ENCODE measurements at places on chromosomes 1 and 21.

DNA sequence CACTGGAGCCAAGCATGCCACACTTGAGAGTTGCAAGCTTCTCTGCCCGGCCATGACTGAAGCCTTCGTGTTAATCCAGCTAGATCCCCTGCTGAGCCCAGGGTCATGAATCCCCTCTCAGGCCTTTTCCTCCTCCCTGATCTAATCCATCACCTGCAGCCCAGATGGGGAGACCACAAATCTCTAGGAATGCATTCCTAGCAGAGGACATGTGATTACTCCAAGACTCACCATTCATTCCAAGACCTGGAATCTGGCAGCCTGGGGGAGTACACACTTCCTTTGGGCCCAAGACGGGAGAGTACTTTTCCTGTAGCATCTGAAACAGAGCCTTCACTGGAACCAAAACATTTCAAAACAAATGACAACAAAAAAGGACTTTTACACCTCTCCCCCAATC lies 269.3 kb upstream of the NFIA start:
- no peak for DNase-seq

DNA sequence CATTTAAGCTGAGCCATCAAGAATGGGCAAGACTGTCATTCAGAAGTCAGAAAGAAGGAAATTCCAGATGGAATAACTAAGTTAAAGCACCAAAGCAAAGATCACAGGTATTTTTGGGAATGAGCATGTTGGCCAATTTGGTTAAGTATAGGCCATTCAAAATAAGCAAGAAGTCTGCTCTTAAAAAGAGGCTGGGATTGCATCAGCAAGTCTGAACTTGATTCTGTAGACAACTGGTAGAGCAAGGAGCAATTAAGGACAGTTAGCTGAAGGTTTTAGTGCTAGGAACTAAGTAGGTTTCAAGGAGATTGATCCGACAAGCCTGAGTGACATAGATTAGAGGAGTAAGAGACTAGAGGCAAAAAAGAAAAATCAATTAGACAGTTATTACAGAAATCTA lies 8.4 kb downstream of the ANKRD45 start:
- no peak for DNase-seq

GRCh38 chr21:46183910-46184624 lies at the start of gene SPATC1L:
Gene SPATC1L (minus strand): TSS chr21:46184459. CDS start chr21:46182816, 1,643 bp downstream.
- no peak for DNase-seq

- DNase-seq = no peak
These were observed 53.4 kb upstream of the EDN2 start for GRCh38 chr1:41537788-41538351.

DNA sequence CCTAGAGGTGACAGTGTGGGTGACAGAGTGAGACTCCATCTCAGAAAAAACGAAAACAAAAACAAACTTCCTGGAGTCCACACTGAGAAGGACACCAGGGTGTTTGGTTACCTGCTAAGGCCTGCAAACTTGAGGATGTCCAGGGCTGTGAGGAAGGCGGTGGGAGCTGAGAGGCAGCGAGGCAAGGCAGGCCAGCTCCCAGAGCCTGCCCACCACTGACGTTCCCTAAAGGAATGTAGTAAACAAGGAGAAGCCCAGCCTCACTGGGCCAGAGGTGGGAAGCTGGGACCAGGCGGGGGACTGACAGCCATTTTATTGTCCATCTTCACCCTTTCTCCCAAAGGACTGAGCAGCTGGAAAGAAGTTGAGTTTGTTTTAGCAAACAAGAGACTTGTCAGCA lies 24.1 kb downstream of the SHISA4 start:
- DNase-seq = no peak

DNA sequence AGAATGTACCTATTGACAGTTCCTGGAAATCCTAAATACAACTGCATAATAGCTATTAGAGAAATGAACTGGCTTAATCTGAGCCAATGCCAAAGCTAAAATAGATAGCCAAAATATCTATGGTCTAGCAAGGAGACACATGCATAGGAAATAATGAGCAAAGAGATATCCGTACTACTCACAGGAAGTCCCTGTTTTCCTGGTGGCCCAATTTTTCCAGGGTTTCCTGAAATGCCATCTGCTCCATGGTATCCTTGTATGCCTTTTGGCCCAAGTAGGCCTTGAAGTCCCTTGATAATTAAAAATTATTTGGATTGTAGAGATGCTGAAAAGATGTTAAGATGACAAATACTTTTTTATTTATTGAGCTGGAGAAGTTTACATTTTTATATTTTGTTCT lies 108.4 kb upstream of the ZNHIT6 start:
- DNase-seq = no peak

DNA sequence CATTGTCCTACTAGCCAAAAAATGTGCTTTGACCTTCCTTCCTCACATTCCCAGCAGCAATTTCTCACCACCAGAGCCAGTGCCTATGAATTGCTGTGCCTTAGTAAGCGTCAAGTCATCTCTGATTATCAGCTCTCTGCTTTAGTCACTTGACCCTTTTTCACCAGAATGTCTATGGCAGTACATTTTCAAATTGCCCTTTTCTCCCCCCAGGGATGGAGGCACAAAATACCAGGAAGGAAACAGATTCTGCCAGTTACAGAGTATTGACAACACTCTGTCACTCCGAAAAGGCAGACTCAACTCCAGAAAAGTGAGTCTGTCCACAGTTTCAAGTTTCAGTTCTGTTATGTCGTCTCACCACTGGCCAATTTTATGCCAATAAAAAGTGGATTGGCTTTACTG lies 167.4 kb downstream of the TNFSF18 start:
- no peak for DNase-seq

DNA sequence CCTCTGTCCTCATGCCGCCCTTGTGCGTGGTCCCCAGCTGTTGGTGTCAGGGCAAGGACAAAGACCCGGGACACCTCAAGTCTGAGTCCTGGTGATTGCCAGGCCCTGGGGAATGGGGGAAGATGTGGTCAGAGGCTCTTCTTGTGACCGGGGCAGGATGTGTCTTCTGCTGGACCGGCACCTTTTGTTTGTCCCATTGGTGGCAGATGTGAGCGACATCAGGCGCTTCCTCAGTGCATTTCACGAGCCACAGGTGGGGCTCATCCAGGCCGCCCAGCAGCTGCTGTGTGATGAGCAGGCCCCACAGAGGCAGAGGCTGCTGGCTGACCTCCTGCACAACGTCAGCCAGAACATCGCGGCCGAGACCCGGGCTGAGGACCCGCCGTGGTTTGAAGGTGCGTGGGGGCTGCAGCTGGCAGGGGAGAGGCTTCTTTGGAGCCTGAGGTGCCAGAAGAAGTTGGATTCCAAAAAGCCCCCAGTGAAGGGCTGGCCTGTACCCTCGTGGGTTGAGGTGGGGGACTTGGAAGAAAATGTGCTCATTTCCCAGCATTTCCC lies 8.4 kb downstream of the DFFB start:
- DNase-seq = no peak

DNA sequence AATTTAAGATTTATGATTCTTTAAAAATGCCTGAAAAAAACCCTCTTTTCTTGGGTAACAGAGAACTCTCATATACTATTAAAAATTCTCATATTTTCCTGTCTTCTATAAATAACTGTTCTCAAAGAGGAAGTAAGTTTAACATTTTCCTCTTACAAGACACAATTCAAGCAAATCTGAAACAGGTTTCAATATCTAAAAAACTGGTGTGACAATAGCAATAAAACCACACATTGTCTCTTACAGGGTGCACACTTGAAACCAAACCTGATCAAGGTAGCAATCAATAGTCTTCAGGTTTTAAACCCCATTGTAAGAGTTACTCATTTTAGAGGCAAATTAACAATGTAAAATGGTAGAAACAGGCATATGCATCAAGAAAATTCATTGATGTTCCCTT lies 28.0 kb downstream of the FUBP1 start:
- DNase-seq = no peak

GRCh38 chr21:46203203-46203600 lies 18.9 kb upstream of the SPATC1L start:
- no peak for DNase-seq

- DNase-seq = no peak
These were observed at the start of gene OR2L5 for GRCh38 chr1:248013229-248013710. Gene OR2L5 (plus strand): TSS chr1:248013660. CDS start chr1:248021948, 8,288 bp downstream.

- DNase-seq = no peak
These were observed 246.3 kb downstream of the SEC16B start for GRCh38 chr1:177723533-177723932.

GRCh38 chr1:108669679-108670078 lies 8.8 kb upstream of the HENMT1 start:
- DNase-seq = no peak

DNA sequence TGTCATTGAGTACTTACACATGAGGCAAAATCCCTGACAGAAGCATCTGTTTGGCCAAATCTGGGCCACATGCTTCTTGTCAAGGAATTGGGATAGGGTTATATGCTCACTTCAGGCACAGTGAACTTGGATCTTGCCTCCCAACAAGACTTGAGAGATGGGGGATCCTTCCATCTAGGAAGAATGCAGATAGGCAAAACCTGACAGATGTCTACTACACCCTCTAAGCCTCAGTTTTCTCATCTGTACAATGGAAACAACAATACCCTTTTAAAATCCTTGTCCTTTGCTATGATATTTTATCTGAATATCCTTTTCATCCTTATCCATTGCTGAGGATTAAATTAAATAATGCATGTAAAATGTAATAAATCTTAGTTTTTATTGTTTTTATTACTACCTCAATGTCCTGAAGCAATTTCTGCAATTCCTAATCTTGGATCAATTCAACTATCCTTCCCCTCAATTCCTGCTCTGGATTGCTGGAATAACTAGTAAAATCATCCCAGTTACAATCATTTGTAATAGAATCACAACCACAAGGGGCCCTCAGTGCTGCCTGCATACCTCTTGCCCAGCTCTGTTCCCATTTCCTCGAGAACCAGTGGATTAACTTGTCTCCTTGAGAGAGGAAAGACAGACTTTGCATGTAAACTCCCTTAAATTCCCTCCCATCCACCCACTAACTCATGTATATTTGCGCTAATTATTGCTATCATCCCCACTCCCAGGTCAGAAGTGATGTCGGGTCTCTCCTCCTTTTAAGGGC lies 8.1 kb upstream of the XPR1 start:
- DNase-seq = no peak

DNA sequence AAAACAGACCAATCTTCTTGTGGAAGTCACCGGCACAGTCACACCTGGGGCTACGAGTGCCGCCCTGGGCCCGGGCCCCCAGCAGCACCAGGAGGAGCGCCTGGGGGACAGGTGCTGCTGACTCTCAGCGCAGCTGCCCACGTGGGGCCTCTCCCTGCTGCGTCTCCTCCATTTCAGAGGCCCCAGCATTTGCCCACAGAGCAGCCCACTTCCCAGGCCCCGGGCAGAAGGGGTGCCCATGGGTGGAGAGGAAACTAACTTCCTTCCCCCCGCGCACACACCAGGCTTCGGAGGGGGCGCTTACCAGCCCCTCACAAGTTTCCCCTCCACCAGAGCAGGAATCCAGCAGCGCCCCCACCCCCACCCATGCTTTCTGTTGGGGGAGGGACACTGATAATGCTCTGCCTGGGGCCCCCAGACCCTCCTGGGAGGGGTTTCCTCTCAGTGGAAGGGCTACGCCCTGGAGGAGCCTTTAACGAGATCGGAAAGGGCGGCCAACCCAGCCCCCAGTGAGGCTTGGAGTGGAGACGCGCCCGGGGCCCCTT lies 440 bp downstream of the TNFRSF25 start:
- DNase-seq = no peak

DNA sequence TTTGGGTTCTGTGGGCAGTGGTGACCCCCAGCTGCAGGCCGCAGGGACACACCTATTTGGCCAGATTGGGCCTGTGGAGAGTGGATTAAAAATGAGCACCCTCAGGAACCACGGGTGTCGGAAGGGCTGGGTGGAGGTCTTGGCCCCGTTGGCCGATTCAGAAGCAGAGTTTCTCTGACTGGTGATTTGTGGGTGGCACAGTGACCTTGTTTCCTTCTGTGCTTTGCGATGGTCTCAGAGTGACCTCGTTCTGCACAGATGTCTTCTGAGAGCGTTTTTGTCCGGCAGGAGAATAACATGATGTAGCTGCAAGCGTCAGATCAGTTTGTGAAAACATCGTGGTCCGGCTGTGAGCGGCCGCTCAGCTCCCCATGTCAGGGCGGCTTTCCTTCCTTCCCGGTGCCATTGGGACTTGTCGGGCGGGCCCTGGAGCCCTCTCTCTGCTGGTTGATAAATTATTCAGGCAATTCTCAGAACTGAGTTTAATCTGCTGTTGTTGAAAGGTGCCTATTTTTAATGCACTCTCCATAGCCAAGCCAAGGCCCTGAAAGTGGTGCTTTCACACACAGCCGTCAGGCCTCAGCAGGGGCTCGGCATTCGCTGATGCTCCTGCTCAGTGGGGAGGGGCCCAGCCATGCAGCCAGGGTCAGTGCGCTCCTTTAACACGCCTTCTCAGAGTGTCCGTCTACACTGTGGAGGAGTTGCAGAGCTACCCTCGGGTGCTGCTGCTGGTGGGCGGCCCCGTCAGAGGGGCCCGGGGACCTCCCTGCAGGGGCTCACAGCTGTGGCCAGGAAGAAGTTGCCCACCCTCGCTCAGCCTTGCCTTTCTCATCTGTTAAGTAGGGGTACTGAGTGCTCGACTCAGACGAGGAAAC lies 26.8 kb downstream of the TRPM2 start:
- DNase-seq = no peak

DNA sequence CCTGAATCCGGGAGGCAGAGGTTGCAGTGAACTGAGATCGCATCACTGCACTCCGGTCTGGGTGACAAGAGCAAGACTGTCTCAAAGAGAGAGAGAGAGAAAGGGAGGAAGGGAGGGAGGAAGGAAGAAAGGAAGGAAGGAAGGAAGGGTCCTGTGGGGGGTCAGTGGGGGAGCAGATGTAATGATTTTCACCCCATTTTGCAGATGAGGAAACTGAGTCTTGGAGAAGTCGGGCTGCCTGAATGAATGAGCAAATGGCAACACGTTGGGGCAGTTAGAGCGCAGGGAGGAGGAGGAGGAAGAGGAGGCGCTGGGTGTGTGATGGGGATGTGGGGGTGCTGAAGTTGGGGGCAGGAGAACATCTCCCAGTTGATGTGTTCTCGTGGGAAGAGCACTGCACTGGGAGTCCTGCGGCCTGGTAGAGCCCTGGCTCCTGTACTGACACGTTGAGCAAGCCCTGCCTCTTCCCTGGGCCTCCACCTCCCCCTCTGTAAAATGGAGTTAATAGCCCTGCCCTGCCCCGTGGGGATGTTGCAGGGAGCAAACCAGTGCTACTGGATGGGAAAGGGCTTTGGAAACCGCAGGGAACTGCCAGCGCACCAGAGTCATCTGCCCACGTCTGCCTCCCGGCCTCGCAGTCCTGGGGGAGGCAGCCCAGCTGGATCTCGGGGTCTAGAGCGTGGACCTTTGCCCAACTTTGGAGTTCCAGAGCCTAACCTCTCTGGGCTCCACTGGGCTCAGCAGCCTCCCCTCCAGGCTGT lies 103.2 kb upstream of the CASZ1 start:
- no peak for DNase-seq

- DNase-seq = no peak
These were observed 12.7 kb downstream of the MEF2D start for GRCh38 chr1:156487862-156488261.

DNA sequence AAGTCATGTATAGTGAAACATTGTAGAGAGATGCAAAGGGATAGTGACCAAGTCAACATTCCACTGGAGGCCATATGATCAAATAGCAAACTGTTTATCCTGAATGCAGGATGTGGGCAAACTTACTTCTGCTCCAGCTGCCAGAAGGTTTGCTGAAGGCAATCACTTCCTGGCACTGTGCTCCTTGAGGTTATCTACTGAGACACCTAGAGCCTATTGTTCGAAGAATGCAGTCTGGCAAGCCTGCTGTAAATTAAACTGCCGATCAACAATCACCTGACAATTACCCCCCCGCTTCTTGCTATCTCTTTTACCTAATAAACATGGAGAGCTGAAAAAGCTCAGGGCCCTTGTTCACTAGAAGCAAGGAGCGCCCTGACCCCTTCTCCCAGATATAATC lies 139.4 kb upstream of the B3GALT2 start:
- no peak for DNase-seq

All from stimulated activated CD4-positive, alpha-beta T cell treated with anti-CD3 and anti-CD28 coated beads, Interleukin-1b, Interleukin-23, amount 100 ng/mL, for 1 hour (primary cell).